ENCODE measurements at places on chromosomes 16 and 17.

- H3K27ac ChIP-seq = no peak overlapping the region
- no peaks in the 10 kb centered on the region for H3K4me1 ChIP-seq
- no peaks in the 10 kb centered on the region for H3K27me3 ChIP-seq
- no peaks in the 10 kb centered on the region for H3K36me3 ChIP-seq
- DNase-seq = no peak
Observed at GRCh38 chr16:440627-441026, 15.2 kb downstream of the RAB11FIP3 start.

GRCh38 chr16:14400285-14400977 is 229.6 kb downstream of the PARN start:
- H3K36me3 ChIP-seq = no peaks in the 10 kb centered on the region
- H3K27me3 ChIP-seq = no peaks in the 10 kb centered on the region
- H3K27ac ChIP-seq = no peak overlapping the region
- H3K4me1 ChIP-seq = no peaks in the 10 kb centered on the region
- DNase-seq = no peak

- DNase-seq = no peak
- no peaks in the 10 kb centered on the region for H3K27me3 ChIP-seq
- H3K4me1 ChIP-seq = peaks cover 9% of the 10 kb centered on the region
- no peaks in the 10 kb centered on the region for H3K36me3 ChIP-seq
- no peak overlapping the region for H3K27ac ChIP-seq
- no peak overlapping the region for H3K4me3 ChIP-seq
Observed at GRCh38 chr17:78715876-78716275, 66.2 kb downstream of the CYTH1 start.

DNA sequence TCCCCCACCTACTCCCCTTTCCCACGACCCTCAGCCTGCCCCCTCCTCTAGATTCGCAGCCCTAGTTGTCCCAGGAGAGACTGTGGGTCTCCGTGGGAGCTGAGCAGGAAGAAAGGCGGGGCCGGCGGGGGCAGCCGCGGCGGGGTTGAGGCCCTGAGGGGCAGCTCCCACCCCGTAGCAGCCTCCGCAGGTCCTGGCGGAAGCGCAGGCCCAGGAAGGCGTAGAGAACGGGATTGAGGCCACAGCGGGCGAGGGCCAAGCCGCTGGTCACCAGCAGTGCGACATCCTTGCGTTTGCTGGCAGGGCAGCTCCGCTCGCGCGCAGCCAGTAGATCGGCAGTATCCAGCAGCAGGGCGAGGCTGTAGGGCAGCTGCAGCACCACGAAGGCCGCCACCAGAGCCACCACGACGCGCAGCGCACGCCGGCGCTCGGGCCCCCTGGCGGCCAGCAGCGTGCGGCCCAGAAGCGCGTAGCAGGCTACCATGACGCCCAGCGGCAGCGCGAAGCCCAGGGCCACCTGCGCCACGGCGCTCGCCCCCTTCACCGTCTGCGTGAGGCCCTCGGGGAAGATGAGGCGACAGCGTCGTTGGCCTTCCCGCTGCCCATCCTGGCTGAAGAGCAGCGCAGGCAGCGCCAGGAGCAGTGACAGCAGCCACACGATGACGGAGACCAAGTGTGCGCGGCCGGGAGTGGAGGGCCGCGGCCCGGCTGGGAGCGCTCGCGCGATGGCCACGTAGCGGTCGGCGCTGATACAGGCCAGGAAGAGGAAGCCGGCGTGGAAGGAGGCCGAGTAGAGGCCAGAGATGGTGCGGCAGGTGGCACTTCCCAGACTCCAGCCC is 1.9 kb downstream of the CCR10 start:
- H3K27me3 ChIP-seq = no peaks in the 10 kb centered on the region
- peak overlapping the region; percentile 91 for H3K4me3 ChIP-seq
- peak; percentile 63 for DNase-seq
- H3K27ac ChIP-seq = peak overlapping the region; percentile 96

DNA sequence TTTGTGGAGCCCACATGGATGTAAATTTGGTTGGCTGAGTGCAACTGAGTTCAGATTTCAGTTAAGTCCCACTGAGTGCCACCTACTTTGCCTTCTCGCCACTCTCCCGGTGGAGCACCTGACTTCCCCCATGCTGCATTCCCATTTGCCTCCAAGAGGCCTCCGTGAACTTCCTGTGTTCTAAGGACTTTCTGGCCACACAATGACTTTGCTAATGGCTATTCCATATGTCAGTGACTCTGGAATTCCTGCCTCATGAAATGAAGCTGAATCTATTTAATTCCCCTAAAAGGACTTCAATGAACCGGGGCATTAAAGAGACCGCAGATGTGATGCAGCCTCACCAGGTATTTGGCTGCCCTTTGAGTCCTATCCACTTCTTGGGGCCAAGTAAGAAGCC is 29.9 kb downstream of the ABCC12 start:
- H3K4me3 ChIP-seq = no peak overlapping the region
- no peaks in the 10 kb centered on the region for H3K27me3 ChIP-seq
- no peak for DNase-seq
- H3K36me3 ChIP-seq = no peaks in the 10 kb centered on the region
